NCI-H2107 (cell line): ENCODE measurements at places on chromosomes 1 and 21.

GRCh38 chr1:198467907-198468306 lies 72.6 kb downstream of the ATP6V1G3 start:
- DNase-seq, result no peak

GRCh38 chr1:92029241-92029922 lies 403 bp upstream of the EPHX4 start:
- DNase-seq, result no peak

GRCh38 chr21:44618909-44619308 lies 7.0 kb downstream of the KRTAP10-8 start:
- no peak for DNase-seq

DNA sequence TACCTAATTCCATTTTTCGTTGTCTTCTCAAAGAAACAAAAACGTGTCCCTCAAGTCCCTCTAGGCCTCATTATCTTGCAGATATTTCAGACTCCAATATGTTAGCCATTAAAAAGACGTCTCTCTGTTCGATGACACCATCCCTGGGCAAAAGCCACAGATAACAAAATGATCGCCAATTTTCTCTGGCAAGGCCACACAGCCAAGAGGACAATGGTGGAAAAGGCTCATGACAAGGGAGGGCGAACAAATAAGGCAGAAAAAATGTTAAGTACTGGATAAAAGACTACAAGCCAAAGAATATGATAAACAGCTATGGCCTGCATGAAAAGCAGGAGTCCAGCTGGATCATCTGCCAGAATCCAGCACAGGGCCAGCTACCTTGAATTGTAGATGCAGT lies 82.9 kb downstream of the TBX15 start:
- DNase-seq, result no peak

GRCh38 chr1:167881069-167881468 lies 32.9 kb downstream of the ADCY10 start:
- no peak for DNase-seq

GRCh38 chr1:110051262-110051648 lies 16.8 kb downstream of the STRIP1 start:
- no peak for DNase-seq

DNA sequence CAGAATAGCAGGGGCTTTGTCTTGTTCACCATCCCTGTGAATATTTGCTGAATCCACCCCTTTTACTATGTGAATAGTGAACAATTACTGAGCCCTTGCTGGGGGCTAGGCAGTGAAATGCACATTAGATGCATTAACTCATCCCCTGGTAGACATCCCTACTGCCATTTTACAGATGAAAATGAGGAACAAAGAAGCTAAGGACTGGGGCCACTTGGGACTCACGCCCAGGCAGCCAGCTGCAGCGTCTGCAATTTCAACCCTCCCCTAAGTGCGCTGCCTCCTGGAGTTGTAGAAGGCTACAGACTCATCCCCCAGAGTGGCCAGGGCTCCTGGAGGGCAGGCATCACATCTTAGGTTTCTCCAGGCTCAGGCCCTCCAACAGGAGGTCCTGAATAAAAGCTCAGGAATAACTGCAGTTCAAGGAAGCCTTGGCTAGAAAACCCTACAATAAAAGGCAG lies 31.6 kb downstream of the CAPZB start:
- no peak for DNase-seq

DNA sequence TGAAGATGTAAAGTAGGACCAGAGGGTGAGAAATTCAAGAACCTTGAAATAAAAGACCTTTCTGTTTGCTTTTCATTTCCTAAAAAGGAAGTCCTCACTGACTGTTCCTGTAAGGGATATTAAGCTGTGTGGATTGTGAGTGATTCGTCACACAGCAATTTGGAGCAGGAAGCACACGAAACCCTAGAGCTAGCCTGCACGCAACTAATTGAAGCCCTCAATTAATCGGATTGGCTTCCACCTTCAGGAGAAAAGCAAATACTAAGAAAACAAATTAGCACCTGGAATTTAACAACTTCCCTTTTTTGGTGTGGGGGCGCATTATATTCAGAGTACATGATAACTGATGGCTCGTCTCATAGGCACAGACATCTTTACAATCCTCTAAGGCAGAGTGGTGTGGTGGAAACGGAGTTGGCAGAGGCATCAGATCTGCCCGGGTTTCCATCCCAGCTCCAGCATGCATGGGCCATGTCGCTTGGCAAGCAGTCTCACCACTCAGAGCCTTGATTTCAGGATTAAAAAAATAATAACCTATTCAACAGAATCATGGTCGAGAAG lies 95.2 kb downstream of the KCNJ15 start:
- DNase-seq, result no peak

DNA sequence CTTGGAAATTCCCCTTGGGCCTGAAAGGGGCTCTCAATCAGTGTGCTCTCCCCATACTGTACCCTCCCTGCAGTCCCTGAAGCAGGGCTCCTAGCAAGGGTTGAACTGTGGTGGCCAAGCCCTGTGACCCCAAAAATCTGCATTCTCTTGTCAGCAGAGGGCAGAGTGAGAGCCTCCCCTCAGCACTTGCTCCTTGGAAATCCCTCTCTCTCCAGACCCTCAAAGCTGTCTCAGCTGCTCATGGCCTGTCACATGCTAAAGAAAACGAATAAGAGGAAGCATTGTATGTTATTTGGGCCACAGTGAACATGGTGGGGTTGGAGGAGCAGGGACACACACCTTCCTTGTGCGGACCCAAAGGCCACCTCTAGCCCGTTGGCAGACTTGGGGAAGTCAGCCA lies 47.2 kb upstream of the SYNC start:
- DNase-seq, result no peak

- DNase-seq, result no peak
Measured at GRCh38 chr1:29368936-29369932, 132.9 kb downstream of the PTPRU start.

- no peak for DNase-seq
Measured at GRCh38 chr1:65759516-65759915, 33.2 kb upstream of the PDE4B start.

- DNase-seq, result no peak
Measured at GRCh38 chr21:25314247-25314646, 293.0 kb downstream of the MRPL39 start.

DNA sequence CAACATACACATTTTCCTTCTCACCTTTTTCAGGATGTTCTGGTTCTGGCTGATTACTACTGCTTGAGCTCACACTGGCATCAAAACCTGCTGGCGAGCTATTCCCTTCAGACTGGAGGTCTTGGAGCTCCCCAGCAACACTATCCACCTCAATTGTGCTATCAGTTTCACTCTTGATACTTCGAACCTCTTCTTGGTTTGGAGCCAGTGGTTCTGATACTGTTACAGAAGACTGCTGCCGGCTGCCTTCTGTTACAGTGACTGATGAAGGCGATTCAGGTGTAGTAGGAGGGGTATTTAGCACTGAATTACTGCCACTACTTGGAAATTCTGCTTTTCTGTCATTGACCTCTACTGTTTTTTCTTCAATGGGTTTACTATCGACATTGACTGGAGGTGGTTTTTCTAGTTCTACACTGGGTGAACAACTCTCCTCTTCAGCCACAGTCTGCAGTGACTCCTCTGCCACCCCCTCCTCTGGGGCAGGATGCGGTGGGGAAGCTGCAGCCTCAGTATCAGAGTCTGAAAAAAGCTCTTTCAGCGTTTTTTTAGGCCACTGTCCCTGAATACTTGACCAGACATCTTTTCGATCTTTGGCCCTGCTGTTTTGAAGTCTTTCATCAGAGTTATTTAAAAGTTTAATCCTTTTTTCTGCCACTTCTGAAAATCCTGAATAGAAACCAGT lies 20.7 kb upstream of the RBM34 start:
- DNase-seq, result no peak

DNA sequence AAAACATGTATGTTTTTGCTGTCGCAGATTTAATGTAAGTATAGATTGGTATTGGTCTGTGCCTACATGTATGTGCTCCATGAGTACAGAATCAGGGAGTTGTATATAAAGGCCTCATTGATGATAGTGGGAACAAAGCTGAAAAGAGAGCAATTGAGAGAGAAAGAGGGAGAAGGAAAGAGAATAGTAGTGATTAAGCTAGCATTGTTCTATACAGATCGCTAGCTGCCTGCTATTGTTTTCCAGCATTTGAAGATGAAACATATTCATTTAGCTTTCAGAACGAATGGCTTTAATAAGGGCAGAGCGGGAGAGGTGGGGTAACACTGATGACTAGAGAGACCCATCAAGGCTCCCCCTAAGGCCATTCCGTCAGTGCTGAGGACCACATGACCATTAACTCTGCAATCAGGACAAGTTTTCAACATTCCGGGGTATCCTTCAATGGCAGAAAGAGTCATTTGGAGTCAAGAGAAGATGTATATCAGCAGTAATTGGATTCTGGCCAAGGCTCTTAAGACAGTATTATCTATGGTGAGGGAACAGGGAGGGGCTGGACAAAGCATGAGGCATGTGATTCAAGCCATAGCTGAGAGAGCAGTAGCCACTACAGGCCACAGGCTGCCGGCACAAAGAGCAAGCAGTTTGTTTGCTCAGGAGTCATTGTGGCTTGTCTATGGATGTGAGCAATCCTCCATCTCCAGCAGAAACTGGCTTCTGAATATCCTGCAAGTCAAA lies 176.5 kb downstream of the PBX1 start:
- DNase-seq, result no peak

DNA sequence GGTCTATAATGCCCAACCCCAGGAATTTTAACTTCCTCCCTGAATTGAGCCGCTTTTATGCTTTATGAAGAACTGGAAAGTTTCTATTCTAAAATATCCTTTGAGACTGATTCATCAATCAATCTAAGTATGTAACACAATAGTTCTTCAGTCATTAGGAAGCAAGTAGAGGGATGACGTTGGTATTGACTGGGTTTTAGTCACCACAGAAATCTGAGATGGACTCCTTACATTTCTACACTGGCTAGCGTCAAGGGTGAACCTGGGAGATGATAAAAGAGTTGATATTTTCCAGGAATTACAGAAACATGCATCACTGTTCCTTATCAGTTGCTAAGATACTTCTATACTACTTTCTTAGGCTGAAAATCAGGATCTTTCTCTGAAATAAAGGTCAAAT lies 308.0 kb downstream of the HMCN1 start:
- DNase-seq, result no peak

DNA sequence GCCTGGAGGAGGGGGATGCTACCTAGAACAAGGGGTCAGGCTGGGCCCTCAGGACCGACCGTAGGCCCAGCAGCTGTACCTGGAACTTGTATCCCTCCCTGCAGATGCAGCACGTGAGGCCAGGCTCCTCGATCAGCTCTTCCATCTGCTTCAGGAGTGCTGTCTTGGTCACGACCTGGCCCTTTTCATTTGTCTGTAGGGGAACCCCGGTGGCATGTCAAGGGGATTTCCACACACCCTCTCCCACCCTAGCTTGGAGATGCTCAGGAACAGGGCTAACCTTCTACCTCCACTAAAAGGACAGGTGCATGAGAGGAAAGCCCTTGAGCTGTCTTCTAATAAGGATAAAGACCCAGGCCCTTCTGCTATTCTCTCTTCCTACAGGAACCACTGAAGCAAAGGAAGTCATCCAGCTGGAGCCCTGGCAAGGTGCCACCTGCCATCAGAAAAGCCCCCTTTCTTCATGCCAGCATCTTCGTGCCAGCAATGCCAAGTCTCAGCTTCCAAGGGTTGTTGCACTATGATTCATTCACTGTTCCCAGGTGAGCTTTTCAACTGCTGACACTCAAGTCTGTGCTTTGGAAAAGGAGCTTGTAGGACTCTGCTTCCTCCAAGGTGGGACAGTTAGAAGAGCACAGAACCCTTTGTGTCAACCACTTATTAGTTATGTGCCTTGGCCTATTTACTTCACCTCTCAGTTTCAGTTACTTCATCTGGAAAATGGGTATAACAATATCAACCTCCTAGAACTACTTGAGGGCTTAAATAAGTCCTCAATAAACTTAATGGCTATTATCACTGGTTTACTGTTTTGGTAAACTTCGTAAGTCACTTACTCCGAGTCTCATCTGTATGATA lies 122.1 kb downstream of the UBR4 start:
- no peak for DNase-seq

DNA sequence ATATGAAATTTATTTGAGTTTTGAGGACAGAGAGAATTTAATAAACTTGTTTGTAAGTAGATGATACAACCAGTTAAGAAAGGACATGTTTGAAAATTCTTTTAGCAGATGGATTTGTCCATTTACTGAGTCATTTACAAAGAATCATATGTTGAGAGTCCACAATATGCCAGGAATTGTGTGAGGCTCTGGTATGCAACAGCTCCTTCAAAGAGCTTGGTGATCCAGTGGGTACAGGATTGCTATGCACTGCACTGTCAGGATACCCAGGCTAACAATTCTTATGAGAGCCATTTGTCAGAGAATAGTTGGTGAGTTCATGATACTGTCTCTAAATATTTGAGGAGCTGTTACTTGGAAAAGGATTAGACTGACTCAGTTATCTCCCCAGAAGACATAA lies 11.0 kb downstream of the DNM3 start:
- DNase-seq, result no peak

GRCh38 chr21:40714536-40714935 lies 132.4 kb downstream of the DSCAM start:
- no peak for DNase-seq

- no peak for DNase-seq
Measured at GRCh38 chr1:6426277-6426971, 1.8 kb downstream of the ESPN start.

GRCh38 chr1:29828526-29829447 lies 592.5 kb downstream of the PTPRU start:
- peak; percentile 47 for DNase-seq

- DNase-seq, result no peak
Measured at GRCh38 chr1:165490175-165490574, 45.2 kb upstream of the RXRG start.

GRCh38 chr21:39124681-39125251 lies 58.5 kb downstream of the PSMG1 start:
- no peak for DNase-seq
